ENCODE measurements at places on chromosomes 11 and 22.

DNA sequence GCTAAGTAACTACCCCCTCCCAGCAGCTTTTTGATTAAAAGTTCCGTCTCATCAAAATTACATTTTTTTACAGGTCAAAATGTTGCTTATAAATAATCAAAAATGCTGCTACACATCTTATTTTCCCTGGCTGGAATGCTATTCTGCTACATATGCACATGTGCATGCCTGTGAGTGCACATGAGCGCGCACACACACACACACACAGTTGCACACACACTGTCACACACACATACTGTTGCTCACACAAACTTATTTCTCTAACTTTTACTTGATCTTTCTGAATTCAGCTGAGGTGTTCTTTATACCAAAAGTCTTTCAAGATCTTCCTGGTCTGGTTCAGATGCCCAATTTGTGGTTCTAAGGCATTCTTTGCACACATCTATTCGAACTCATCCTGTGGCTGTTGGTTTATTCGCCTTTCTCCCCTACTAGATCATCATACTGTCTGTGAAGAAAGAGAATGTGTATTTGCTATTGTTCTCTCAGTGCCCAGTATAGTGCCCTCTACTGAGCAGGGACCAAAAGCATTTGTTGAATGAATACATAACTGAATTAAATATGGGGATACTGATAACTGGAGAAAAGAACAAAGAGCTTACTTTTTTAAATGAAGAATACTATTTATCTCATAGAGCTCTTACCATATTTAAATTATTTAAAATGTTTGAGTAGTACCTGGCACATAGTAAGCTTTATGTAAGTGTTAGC is 68.1 kb upstream of the CCDC179 start:
- no peak for DNase-seq

- no peak for DNase-seq
Measured at GRCh38 chr11:6617315-6617781, 1.9 kb downstream of the TPP1 start.

DNA sequence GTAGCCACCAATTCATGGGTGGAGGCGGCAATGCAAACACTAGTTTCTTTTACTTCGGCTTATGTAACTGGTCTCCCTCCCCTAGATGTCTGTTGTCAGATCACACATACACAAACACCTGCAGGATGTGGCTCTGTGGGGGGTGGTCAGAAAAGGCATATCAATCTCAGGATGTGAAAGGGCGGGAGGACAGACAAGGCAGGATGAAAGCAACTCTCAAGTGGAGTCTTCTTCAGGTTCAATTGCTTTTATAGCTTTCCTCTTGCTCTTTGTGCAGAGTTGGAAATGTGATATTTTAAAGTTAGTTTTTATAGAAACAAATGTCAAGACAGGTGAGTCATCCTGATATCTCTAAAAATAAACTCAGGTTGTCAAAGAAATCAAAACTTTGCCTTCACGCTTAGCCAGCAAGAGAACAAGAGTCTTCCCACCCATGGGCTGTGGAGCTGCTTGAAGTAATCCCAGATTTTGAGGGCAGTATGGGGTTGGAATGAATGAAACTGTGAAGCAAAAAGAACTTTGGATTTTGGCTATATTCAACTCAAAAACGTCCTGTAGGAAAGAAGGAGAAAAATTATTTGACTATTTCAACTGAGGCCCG is 423.4 kb downstream of the GUCY1A2 start:
- no peak for DNase-seq

DNA sequence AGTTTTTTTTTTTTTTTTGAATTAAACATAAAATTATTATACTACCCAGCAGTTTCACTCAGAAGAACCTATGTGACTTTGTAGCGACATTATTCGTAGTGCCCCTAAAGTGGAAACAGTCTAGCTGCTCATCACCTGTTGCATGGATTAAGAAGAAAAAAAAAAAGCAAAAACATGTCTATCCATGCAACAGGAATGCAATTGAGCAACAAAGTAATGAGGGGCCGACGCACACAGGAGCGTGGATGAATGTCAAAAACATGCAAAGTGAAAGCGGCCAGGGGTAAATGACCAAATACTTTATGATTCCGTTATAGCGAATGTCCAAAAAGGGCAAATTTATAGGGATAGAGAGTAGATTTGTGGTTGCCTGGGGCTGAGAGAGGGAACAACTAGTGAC is 16.3 kb downstream of the MYO18B start:
- no peak for DNase-seq

DNA sequence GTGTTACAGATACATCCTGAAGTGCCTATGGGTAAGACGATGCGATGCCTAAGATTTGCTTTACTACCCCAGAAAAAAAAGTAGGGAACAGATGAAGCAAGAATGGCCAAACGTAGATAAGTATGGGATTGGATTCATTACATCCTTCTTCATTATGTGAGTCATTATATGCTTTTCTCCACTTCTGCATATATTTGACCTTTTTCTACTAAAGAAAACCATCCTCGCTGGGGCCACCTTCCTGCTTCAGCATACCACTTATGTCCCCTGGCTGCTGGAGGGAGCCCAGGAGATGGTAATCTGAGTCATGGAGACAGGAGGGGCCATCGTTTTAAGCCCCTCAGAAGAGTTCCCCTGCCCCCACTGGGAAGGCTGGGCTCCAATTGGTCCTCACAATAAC is 14.4 kb upstream of the KLHL35 start:
- no peak for DNase-seq

DNA sequence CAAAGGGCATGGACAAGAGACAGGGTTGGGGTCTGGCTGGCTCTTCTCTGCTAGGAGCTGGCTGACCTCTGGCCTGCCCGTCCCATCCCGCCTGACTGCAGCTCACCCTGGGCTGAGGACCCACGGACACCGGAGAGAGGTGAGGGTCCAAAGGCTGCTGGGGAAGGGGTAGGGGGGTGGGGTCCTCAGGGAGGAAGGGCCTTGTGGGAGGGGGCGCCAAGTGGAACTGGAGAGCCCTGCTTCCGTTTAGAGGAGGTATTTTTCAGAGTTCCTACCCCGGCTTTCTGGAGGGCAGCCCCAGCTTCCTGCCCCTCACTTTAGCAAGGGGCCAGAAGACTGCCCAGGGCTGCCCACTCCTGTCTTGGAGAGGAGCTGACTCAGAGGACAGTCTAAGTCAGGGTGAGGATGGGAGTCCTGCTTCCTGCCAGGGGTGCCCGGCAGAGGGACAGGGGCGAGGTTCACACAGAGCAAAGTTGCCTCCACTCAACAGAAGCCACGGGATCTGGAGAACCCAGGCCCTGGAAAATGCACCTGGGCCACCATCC is 7.1 kb downstream of the LARGE2 start:
- DNase-seq, result no peak

DNA sequence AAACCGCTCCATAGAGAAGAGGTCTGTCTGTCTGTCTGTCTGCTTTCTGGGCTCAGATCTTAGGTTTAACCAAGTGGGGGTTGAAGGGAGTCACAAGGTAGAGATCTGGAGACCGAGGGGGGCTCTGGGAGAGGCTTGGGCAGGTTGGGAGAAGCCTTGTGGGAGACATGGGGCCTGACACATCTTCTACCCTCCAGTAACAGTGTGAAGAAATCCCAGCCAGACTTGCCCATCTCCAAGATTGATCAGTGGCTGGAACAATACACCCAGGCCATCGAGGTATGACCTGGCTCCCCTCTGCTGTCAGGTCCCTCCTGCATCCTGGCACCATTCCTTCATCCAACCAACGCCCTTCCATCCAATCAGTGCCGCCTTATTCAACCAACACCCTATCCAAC is 7.4 kb downstream of the PRR33 start:
- DNase-seq, result no peak

- no peak for DNase-seq
Measured at GRCh38 chr11:1091332-1092083, 16.8 kb downstream of the MUC2 start.

- DNase-seq, result no peak
Measured at GRCh38 chr22:22166941-22167713, 77.5 kb upstream of the VPREB1 start.

DNA sequence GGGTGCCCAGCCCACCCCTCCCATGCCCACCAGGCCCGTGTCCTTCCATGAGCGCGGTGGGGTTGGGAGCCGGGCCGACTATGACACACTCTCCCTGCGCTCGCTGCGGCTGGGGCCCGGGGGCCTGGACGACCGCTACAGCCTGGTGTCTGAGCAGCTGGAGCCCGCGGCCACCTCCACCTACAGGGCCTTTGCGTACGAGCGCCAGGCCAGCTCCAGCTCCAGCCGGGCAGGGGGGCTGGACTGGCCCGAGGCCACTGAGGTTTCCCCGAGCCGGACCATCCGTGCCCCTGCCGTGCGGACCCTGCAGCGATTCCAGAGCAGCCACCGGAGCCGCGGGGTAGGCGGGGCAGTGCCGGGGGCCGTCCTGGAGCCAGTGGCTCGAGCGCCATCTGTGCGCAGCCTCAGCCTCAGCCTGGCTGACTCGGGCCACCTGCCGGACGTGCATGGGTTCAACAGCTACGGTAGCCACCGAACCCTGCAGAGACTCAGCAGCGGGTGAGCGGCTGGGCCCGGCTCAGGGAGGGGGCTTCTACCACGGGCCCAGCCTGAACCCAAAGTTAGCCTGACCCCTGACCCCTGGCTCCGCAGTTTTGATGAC is 3.0 kb downstream of the PKP3 start:
- peak; percentile 68 for DNase-seq

DNA sequence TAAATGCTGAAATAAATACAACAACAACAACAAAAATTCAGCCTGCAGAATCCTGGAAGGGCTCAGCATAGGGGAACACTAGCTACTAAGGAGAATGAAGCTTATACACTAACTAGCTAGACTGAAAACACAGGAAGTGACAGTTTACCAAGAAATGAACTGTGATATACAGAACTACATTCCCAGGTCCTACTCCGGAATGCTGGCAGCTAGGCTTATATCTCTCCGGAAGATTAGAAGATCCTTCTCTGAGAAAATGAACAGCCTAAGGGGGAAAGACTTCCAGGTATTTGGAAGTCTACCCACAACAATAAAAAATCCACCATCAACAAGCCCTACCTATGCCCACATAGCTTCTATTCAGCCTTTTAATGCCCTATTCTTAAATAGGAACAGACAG is 31.0 kb downstream of the CCDC34 start:
- no peak for DNase-seq

GRCh38 chr11:119880873-119881272 is 151.9 kb upstream of the NECTIN1 start:
- no peak for DNase-seq

GRCh38 chr11:103584021-103584420 is 452.4 kb upstream of the DDI1 start:
- DNase-seq, result no peak

- DNase-seq, result no peak
Measured at GRCh38 chr11:27088353-27088752, 47.7 kb downstream of the BBOX1 start.

DNA sequence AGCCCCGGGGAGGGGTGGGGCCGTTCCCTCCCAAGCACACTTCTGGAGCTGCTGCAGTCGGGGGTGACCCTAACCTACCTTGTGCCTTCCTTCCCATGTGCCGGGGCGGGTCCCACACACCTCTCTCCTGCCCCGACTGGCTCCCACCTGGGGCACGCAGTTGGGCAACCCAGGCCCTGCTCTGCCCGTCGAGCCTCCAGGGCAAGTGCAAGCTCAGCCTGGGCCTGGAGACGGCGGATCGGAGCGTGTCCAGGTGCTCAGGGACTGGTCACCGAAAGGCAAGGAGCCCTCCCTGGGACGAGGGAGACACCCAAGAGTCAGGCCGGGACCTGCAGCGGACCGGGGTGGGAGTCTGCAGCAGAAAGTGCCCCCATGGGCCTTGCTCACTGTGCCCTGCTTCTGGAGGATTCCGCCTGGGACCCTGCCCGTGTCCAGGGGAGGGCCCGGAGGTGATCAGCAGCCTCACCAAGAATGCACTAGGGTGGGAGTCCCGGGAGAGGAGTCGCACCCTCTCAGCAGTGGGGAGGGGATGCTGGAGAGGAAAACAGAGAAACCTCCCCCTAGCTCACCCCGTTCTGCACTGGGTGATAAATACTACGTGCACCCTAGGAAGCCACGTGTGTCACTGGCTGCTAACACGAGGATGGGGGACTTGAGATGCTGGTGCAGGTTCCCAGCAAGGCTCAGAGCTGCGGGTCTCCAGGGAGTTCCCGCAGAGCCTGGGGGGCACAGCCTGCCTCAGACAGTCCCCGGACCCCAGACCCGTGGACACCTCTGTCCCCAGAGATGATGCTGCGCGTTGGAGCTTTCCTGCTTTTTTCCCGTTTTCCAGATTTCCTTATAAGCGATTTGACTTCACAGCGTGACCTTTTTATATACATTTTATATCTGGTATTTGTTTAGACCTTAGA is 5.2 kb upstream of the GATD1 start:
- no peak for DNase-seq

- DNase-seq, result peak; percentile 49
Measured at GRCh38 chr22:32584650-32585049, 110.0 kb downstream of the FBXO7 start.

DNA sequence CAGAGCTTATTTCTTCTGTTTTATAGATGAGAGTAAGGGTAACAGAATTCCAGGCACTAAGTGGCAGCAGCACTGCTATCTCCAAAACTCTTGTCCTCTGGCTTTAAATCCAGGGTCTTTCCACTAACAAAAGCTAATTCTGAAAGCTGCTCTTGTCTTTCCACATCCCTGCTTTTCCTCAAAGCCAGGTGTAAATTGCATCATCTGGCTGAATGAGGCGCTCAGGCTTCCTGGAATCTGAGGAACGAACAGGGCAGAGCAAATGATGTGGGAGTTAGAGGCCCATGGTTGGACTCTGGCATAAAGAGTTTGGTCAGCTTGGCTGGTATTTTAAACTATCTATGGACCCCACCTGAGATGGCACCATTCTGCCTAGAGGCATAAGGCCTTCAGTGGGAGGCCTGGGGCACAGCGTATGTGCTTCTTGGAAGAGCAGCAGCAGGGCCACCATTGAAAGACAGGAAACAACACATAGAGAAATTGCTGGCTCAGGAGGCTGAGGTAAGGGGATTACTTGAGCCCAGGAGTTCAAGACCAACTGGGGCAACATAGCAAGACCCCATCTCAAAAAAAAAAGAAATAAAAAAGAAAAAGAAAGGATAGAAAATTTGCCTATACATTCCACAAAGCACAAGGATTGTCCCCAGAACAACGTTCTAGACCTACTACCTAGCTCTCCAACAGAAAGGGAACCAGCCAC is 1.9 kb downstream of the KCNJ5 start:
- no peak for DNase-seq

DNA sequence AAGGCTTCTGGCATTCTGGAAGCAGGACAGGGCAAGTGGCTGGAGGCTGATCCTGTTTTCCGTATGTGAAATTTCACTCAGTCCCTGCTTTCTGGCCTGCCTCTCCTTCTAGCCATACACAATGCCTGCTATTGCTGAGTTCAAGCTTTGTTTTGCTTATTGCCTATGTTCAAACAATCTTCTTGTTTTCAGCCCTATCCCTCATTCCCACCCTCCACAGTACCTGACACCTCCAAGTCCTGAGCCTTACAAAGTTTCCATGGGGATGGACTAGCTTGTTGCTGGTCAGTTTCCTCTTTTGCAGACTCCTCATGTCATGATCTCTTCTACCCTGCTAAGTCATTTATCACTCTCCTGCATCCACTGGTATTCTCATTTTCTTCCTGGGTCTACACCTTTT is 38.1 kb downstream of the FAM76B start:
- no peak for DNase-seq

DNA sequence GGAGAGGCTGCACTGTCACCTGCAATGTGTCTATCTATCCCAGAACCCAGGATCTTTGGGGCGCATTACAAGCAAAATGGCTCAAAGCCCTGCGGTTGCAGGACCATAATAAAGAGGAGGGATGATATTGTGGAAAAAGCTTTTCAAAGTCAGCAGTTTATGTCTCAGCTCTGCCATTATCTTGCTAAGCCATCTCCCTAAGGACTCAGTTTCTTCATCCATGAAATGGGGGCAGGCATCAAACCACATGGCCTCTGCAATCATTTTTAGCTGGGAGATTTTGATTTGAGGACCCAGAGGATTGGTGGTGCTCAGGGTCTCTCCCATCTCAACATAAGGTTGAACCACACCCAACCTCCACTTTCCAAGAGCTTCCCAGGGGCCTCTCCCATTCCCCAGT is 513.8 kb downstream of the MIAT start:
- DNase-seq, result no peak
